ENCODE measurements at places on chromosomes 4 and X.

DNA sequence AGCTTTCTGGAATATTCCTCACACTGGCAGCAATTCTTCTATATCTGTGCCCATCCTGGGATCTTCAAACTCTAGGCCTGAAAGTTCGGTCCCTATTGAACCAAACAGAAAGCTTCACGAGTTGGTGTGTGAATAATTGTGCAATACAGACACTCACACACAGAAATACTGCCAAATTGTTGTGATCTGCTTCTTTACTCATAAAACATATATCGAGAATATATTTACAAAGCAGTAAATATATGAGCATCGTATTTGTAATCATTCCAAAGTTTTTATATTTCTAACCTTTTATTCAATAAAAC, 56.6 kb upstream of the BEX4 start:
- no peak for DNase-seq

DNA sequence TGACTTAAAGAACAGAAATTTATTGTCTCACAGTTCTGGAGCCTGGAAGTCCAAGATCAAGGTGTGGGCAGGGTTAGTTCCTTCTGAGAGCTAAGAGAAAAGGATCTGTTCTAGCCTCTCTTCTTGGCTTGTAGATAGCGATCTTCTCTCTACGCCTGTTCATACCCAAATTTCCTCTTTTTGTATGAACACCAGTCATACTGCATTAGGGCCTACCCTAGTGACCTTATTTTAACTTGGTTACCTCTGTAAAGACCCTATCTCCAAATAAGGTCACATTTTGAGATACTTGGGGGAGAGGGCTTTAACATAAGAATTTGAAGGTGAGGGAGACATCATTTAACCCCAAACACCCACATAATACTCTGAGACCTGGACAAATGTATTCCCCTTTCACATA, 55.6 kb upstream of the SPP1 start:
- no peak for DNase-seq

GRCh38 chr4:153759407-153760316, at the start of gene RNF175:
RNF175 (minus strand) TSS chr4:153760024; CDS start chr4:153759862, 162 bp downstream.
- no peak for DNase-seq

GRCh38 chr4:82268050-82268825, 105.6 kb downstream of the HNRNPD start:
- DNase-seq = peak; percentile 71

- DNase-seq = peak; percentile 46
Measured at GRCh38 chr4:40587826-40588225, 41.8 kb downstream of the RBM47 start.

DNA sequence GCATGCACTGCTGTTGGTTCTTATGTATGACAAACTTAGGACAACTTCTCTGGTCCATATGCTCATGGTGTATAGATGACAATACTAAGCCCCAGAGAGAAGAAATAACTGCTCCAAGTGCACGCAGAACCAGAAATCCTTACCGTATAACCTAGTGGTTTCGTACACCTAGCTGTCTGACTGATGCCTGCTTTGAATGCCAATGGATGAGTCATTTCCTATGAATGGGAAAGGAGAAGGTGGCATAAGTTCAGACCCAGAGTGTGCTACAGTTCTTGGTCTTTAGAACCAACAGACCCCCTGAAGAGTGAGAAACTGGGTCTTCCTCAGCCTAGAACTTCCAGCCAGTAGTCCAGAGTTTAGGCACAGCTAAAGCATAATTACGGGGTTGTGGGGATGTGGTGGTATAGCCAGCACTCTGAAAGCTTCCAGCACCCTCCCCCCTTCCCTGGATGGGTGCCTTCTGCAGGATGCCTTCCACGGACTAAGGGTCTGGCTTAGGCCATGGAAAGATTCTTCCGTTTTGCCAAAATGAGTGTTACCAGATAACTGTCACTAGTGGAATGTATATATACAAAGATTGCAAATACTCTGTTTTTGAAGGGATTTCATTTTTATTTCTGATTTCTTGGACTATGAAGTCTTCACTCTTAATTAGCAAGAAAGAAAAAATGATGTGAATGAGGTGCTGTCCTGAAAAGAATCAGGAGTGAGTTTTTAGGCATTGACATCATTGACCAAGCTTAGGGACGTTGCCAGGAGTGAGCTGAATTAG, 84.6 kb upstream of the PACRGL start:
- DNase-seq = peak; percentile 85

- DNase-seq = no peak
Measured at GRCh38 chr4:10589321-10589720, 95.2 kb downstream of the CLNK start.

- DNase-seq = no peak
Measured at GRCh38 chrX:45240301-45240700, 39.6 kb upstream of the DIPK2B start.

GRCh38 chr4:138188406-138189084, 53.6 kb downstream of the SLC7A11 start:
- peak; percentile 93 for DNase-seq

- DNase-seq = peak; percentile 70
Measured at GRCh38 chr4:173332963-173333657, 1.0 kb downstream of the HMGB2 start.

- DNase-seq = no peak
Measured at GRCh38 chrX:149987613-149988012, 49.3 kb upstream of the EOLA2 start.

DNA sequence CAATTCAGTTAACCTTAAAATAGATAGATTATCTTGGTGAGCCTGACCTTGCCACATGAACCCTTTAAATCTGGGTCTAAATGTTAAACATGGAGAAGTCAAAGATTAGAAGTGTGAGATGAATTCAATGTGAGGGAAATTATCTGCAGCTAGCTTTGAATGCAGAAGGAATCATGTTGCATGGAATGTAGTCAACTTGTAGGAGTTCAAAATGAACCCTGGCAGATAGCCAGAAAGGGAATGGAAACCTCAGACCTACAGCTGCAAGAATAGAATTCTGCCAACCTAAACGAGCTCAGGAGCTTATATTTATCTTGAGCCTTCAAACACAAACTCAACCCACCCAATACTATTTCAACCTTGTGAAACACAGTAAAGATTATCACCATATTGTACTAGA, 632.5 kb downstream of the KCTD8 start:
- DNase-seq = no peak

GRCh38 chr4:134408897-134409296, 207.3 kb upstream of the PABPC4L start:
- no peak for DNase-seq

DNA sequence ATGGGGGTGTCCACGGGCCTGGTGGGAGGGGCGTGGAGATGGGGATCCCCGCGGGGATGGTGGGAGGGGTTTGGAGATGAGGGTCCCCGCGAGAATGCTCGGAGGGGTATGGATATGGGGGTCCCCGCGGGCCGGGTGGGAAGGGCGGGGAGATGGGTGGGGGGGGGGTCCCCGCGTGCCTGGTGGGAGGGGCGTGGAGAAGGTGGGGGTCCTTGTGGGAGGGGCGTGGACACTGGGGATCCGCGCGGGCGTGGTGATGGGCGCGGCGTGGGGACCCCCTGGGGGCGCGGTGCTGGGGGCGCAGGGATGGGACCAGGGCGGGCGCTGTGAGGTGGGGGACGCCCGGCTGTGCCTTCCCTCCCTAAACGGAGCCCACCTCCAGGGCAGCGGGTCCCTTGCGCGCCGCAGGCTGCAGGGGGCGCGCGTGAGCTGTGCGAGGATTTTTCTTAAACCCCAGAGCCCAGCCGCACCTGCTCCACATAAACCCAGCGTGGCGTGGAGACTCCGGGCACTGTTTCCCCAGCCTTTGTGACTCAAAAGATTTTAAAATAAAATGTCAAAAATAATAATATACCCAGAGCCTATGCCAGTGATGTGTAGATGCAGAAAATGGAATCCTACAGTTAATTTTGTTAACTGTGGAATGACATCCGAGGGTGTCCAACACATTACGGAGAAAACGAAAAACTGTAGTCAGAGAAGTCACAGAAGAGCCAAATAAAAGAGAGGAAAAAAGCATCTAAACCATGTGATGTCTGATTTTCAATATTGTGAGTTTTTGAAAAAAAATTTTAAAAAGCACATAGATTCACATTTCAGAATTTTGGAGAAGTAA, 1.5 kb upstream of the ASMTL start:
- DNase-seq = peak; percentile 50

DNA sequence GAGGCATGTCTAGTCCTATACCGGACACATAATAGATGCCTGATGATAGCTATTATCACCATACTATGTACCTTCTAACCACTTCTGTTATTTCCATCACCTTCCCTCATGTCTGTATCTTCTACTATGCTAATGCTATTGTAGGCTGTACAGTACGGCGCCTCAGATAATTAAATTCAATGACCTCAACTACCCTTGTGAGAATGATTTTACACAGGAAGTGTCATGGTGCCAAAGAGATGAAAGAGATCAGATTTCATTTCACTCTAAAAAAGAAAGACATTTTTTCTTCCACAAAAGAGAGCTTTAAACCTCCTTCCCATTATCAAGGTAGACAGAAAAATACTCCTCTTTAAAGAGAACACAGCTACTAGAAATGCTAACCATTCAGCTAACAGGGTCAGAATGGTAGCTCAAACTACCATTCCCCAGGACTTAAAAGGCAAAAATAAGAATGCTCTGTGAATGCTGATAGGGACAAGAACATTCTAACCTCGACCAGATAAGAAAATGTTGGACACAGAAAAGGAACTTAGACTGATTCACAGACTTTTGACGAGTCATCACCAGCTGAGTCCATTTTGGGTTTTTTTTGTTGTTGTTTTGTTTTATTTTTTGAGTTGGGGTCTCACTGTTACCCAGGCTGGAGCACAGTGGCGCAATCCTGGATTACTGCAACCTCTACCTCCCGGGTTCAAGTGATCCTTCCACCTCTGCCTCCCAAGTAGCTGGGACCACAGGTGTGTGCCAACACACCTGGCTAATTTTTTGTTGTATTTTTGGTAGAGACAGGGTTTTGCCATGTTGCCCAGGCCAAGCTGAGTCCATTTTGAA, 99.2 kb upstream of the RAPGEF2 start:
- DNase-seq = peak; percentile 53

- no peak for DNase-seq
Measured at GRCh38 chrX:71938371-71938770, 27.7 kb downstream of the NHSL2 start.

- DNase-seq = no peak
Measured at GRCh38 chr4:7680731-7681130, 246.0 kb upstream of the PSAPL1 start.

DNA sequence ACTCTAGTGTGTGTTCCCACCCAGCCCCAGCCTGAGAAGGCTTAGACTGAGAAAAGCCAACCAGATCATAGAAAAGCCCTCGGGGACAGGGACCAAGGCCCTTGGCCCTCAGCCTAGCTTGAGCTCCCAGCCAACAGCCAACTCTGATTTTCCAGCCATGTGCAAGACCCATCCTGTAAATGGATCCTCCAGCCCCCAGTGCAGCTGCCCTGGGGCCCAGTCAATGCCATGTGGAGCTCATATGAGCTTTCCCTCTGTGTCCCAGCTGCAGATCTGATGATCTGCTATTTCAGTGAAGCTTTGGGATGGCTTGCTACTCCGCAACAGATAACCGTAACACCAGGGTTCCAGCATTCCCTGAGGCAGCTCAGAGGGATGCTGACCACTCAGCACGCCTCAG, 40.5 kb upstream of the CDKN2AIP start:
- DNase-seq = no peak

- no peak for DNase-seq
Measured at GRCh38 chrX:72079607-72080006, 52.1 kb downstream of the RTL5 start.

DNA sequence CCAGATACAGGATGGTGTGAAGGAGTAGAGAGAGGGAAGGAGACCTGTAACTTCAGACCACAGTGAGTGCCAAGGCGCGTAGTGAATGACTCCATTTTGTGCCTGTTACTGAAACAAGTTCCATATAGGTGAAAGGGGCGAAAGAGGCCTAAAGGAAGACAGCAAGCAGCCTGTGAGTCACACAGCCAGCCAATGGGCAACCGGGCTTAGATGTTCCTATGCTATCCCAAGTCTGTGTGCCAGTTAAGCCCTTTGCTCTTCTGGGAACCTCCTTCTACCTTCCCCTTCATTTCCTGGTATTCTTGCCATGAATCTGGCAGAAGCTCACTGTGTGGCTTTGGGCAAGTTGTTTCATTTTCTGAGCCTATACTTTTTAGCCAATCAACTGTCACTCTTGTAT, 161.8 kb upstream of the LDB2 start:
- peak; percentile 11 for DNase-seq

- no peak for DNase-seq
Measured at GRCh38 chr4:184387351-184387750, 87.0 kb downstream of the IRF2 start.

- peak; percentile 42 for DNase-seq
Measured at GRCh38 chrX:47863187-47863586, 26.5 kb downstream of the ZNF81 start.

DNA sequence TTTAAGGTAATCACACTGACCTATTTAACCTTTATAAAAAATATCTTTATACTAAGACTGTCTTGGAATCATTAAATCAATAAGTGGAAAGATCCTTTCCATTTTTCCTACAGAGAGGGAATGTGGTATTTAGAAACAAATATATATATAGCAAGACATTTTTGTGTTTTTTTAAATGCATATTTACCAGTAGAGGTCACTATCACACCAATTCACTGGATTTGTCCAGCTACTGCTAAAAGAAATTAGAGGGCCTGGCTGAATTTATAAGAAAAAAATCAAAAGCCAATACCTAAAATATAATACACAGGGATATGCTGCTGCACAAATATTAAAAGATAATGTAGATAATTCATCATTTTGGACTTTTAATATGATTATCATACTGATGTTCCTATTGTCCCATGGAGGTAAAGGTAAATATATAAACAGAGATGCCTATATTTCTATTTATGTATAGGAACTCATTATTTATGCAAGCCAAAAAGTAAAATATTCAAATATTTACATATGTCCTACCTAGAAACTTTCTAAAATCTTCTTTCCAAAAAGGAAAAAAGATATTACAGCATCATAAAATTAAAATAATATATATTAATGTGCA, 69.5 kb downstream of the PDE5A start:
- peak; percentile 57 for DNase-seq

DNA sequence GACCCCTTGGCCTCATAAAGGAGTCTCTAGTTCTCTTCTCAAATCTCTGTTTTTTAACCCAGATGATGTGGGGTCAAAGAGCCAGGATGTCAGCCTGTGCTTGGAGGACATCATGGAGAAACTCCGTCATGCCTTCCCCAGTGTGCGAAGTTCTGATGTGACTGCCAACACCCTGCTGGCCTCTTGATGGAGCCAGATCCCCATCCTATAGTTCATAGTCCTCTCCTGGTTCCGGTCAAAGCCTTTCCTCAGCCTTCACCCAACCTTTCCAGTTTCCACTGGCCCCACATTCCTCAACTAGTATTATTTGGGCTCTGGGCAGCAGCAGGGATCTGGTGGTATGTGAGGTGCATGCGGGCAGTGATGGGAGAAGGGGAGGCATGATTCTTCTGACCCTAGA, 30.7 kb downstream of the TAF7L start:
- DNase-seq = peak; percentile 1

DNA sequence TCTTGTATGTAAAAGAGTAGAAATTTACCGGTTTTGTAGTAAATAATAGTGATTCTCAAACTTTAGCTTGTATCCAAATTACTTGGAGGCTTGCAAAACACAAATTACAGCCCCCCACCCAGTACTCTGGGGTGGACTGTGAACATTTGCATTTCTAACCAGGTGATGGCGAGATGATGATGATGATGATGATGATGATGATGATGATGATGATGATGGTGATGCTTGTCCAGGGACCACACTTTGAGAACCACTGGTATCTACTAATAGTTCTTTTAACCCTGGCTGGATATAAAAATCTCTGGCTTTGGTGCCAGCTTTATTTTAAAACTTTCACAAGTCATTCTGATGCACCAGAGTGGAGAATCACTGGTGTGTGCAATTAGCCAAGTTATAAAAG, 96.3 kb downstream of the MRPL1 start:
- DNase-seq = no peak

GRCh38 chr4:150769248-150769647, 187.3 kb downstream of the MAB21L2 start:
- peak; percentile 78 for DNase-seq

Measured in bronchial epithelial cell (primary cell).